ENCODE measurements at places on chromosomes 6 and 20.

DNA sequence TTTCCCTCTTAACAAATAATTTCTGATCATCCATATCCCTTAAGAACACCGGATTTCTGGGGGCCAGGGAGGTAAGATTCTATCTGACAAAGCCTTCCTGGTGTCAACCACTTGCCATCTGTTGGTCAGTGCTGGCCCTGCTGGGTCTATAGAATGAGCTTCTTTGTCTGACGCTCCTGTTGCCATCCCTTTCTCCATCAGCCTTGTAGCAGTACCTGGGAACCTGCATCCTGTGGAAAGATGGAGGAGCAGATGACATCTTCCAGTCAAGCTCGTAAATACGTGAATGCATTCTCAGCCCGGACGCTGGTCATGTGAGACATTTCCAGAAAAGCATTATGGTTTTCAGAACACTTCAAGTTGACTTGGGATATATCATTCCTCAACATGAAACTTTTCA is 36.6 kb downstream of the MYB start:
- no peak for DNase-seq

DNA sequence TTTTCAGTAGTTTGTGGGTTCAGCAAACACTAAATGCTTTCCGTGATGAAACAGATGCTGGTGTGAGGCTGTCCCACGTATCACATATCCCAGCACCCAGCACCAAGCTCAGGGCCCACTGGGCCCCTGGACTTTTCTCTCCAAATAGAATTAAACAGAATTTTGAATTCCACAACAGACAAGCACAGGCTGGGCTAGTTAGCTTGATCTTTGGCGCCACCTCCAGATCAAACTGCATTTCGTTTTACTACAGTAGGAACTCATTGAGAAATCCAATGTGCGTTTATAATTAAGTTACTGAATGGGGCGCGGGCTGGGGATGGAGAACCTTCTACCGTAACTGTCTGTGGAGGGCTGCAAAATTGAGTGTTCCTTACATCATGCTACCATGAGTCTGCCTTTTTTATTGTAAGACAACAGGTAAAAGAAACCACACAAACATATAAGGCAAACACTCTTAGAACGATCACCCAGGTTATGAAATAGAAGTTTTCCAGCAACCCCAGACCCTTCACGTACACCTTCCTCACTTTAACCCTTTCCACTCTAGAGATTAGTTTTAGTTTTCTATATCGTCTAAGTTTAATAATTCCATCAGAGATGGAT is 107.8 kb downstream of the ZFP64 start:
- peak; percentile 65 for DNase-seq

- DNase-seq = no peak
Observed at GRCh38 chr6:34066772-34067770, 78.8 kb downstream of the GRM4 start.

DNA sequence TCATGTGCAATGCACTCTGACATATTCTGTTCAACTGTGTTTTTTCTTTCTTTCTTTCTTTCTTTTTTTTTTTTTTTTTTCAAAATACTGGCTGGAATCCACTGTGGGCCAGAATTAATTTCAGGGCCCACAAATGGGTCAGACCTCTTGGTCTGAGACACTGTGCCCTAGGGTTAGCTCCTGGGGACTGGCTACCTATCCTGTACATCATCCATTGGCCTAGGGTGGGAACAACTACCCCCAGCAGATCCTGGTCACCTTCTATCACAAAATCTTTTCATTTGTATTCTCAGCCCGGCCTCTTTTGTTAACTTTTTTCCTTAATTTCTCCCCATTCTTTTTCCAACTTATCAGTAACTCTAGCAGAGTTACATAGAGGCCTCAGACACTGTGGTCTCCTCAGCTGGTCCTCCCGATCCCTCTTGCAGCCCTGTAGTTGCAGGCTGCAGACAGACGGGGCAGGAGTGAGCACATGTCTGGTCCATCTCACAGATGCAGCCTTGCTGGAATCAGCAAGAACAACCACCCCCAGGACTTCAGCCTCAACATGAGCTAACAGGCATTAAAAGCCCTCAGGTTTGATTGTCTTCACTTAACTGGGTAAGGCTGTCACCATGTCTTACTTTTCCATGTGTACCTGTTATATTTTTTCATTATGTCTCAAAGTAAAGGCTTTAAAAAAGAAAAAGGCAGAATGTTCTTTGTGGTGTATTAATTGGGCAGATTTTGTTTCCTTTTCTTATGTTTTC is 41.3 kb downstream of the TXLNB start:
- DNase-seq = no peak

DNA sequence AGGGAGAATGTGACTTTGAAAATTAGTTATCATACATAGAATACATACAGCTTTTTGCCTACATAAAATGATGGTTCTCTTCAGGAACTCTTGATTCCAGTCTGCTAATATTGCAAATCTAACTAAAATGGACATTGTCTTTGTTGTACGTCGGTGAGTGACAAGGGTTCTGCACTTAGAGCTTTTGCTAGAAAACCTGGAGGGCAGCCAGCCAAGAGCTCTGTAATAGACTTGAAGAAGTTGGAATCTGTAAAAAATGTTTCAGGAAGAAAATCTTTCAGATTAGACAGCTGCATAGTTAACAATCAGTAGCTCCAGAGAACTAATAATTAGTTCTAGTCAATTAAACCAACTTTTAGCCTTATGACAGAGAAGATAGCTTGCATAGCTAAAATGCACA is 138.3 kb downstream of the FLRT3 start:
- peak; percentile 5 for DNase-seq

DNA sequence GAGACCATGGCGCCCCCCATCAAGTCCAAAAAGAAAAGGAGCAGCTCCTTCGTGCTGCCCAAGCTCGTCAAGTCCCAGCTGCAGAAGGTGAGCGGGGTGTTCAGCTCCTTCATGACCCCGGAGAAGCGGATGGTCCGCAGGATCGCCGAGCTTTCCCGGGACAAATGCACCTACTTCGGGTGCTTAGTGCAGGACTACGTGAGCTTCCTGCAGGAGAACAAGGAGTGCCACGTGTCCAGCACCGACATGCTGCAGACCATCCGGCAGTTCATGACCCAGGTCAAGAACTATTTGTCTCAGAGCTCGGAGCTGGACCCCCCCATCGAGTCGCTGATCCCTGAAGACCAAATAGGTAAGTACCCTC is 41.7 kb upstream of the NAA20 start:
- no peak for DNase-seq

- no peak for DNase-seq
Observed at GRCh38 chr6:21772884-21773575, 179.5 kb downstream of the SOX4 start.

DNA sequence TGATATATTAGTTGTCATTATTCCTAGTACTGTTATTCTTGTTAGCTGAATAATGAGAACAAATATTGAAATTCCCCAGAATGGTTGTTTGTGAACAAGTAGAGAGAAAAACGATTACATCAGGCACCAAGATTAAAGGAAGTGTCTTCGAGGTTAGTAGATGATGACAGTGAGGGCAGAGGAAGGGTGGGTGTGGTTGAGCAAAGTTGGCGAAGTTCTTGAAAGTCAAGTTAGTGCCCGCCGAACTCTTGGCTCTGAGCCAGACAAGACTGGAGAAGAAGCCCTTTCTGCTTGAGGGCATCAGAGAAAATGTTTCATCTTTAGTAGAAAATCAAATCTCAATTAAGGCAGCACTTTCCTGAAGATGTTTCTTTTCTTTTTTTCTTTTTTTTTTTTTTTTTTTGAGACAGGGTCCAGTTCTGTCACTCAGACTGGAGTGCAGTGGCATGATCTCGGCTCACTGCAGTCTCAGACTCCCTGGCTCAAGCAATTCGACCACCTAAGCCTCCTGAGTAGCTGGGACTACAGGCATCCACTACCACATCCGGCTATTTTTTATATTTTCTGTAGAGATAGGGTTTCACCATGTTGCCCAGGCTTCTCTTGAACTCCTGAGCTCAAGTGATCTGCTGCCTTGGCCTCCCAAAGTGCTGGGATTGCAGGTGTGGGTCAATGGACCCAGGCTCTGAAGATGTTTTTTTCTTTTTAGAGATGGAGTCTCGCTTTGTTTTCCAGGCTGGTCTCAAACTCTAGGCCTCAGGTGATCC is 77.1 kb downstream of the SGK1 start:
- no peak for DNase-seq

GRCh38 chr6:3405182-3405518 is 51.7 kb downstream of the SLC22A23 start:
- no peak for DNase-seq

DNA sequence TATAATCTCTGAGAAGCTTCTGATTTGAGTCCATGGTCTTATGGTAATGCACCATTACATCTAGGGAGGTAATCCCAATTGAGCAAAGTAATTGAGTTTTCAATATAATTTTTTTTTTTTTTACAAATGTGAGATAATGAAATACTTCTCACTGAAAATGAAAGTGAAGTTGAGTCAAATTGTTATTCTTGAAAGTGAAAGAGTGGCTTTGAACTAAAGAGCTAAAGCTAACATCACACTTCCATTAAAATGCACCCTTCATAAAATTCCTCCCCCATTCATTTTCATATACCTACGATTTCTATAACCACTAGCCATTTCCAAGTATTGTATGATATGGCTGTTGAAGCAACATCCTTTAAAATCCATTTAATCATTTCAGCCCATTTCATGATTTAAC is 149.1 kb upstream of the IMPG1 start:
- DNase-seq = no peak

DNA sequence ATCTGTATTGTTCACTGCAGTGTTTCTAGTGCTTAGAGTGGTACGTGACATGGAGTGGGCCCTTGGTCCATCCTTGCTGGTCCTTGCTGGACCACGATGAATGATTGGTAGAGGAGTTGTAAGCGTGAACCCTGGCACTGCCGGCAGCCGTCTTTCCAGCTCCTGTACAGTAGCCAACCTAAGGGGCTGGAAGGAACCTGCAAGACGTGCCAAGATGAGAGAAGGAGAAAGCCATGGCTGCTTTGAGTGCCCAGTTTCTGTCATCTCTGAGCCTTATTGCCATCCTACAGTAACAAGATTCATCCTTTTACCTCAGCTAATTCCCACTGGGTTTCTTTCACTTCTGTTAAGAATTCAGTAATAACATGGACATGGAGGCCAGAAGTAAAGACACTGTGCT is 5.9 kb downstream of the DHX35 start:
- DNase-seq = no peak

- DNase-seq = no peak
Observed at GRCh38 chr20:4771004-4771403, 49.3 kb downstream of the PRND start.
